ENCODE measurements at places on chromosomes 4 and X.

GRCh38 chrX:136674270-136674985 lies 26.5 kb downstream of the CD40LG start:
- DNase-seq, result no peak

GRCh38 chr4:139740121-139740520 lies 74.5 kb downstream of the MGST2 start:
- no peak for DNase-seq

GRCh38 chr4:53068755-53069330 lies 206.7 kb downstream of the RASL11B start:
- DNase-seq, result no peak

- no peak for DNase-seq
These were observed 79.2 kb upstream of the ACSL4 start for GRCh38 chrX:109812236-109812635.

- no peak for DNase-seq
These were observed 45.9 kb upstream of the PGM2 start for GRCh38 chr4:37780444-37781130.

- no peak for DNase-seq
These were observed 4.5 kb upstream of the PPP2R2C start for GRCh38 chr4:6476893-6477292.

DNA sequence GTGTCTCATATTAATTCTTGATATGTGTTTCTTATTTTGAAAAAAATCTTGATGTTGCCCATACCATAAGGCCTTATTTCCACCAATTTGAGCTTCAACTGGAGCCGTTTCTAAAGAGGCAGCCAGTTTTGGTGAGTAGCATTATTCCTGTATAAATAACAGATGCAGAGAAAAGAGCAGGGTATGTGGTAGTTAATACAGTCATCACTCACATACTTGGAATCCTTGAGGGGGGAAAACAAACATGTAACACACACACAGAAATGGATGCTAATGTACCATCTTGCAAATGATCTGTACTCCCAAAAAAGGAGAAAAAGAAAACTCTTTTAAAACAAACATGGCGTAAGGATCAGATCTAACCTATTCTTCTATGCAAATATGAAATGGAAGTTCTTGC lies 389.7 kb downstream of the GPM6A start:
- no peak for DNase-seq

- DNase-seq, result no peak
These were observed 75.8 kb upstream of the CCDC160 start for GRCh38 chrX:134161162-134161561.

DNA sequence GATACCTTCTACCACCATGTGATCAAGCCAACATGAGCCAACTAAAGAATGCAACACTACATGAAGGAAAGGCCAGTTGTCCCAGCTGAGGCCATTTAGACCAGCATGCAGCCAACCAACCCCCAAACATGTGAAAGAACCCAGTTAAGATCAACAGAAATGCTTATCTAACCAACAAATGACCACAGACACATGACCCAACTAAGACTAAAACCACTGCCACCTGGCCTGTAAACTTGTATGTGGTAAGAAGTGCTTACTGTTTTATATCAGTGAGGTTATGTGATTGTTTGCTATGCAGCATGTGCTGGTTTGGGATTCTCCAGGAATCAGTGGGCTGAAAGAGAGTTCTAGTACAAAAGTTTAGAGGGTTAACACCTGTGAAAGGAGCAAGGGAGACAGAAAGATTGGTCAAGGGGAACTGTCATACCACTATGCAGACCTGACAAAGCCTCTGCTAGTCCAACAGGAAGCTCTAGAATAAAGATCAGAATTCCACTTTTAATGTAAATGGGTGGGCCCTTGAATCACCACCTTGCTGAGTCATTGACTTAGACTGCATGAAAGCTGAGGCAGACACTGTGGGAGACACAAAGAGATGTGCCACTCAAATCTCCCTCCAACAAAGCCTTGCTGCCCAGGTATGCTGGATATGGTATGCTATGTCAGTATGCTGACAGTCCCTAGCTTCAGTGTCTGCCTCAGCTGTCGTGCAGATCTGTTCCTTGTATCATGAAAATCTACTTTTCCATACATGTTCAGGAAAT lies 6.1 kb upstream of the SH3D19 start:
- DNase-seq, result no peak

DNA sequence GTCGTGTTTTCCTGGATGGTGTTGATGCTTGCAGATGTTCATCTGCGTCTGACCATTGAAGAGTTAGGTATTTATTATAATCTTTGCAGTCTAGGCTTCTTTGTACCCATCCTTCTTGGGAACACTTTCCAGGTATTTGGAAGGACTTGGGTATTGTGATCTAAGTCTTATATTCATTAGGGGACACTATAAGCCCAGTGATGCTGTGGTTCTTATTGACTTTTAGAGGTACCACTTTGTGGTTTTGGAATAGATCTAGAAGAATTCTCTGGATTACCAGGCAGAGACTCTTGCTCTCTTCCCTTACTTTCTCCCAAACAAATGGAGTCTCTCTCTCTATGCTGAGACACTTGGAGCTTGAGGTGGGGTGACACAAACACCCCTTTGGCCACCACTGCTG lies 41.6 kb downstream of the AFM start:
- DNase-seq, result no peak

GRCh38 chrX:20388594-20388993 lies 121.9 kb upstream of the RPS6KA3 start:
- DNase-seq, result no peak

DNA sequence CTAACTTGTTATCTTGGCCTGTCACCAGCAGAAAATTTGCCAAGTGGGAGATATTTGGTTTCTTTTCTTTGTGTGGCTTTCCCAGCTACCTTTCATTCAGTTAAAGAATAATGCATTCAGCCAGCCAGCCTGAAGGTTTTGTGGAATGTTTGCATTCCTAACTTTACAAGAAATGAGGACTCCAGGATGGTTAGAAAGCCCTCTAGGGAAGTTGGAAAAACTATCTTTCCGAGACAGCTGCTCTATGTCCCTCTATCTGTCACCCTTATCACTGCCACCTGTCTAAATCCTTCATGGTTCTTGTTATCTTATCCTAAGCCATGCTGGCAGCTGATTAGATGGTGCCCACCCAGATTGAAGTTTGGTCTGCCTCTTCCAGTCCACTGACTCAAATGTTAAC lies 384.2 kb downstream of the SH3BGRL start:
- DNase-seq, result no peak

- DNase-seq, result no peak
These were observed 32.0 kb upstream of the MMAA start for GRCh38 chr4:145587088-145587754.

DNA sequence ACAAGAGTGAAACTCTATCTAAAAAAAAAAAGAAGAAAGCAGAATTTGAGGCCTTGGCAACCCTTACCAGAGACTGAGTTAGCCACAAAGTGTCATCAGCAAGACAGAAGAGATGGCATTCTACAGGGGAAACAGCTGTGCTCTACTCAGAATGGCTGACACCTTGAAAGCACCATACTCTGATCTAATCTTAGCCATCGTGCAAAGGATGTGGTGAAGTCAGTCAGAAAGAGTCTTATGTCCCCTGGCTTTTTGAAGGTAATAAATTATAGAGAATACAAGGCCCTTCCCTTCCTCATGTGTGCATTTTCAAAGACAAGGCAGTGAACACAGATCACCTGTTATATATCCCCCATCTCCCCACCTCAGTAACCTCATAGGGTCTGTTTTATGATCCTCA lies 13.2 kb downstream of the CLNK start:
- no peak for DNase-seq

GRCh38 chr4:61301271-61301670 lies 101.1 kb downstream of the ADGRL3 start:
- DNase-seq, result no peak

- no peak for DNase-seq
These were observed 115.7 kb downstream of the PALLD start for GRCh38 chr4:168612450-168613135.

DNA sequence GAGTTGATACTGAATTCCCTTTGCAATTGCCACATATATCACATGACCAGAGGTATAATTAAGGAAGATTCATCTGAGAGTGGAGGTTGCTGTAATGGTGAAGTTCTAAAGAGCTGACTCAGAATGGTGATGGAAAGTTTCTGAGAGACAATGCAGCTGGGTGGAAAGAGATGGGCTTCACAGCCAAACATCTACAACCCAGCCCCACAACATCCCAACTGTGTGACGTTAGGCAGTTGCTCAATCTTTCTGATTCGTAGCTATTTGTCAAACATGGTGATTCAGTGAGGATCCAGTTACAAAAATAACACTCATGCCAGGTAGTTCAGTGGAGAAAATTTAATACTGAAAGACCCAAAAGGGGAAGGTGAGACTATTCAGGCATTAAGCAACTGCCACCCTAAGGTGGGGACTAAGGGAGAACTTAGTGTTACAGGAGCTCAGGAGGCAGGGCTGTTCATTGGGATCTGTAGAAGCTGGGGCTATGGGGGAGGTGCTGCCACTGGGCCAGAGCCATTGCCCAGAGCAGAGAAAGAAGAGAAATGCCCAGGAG lies 6.9 kb upstream of the AFF1 start:
- no peak for DNase-seq

DNA sequence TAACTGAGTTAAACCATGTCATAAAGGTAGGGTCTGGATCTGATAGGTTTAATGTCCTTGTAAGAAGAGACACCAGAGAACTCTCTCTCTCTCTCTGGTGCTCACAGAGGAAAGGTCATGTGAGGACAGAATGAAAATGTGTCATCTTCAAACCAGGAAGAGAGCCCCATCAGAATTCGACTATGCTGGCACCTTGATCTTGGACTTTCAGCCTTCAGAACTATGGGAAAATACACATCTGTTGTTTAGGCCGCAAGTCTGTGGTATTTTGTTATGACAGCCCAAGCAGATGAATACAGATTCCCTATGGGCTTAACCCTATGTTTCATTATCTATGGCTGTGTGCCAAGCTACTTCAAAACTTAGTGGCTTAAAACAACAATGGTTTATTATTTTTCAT lies 105.5 kb upstream of the DDIT4L start:
- no peak for DNase-seq

- DNase-seq, result no peak
These were observed 29.7 kb downstream of the SYNPO2 start for GRCh38 chr4:118918388-118918787.

GRCh38 chr4:70712604-70713452 lies 8.9 kb upstream of the RUFY3 start:
- DNase-seq, result no peak

GRCh38 chr4:151921386-151921785 lies 160.6 kb upstream of the GATB start:
- DNase-seq, result no peak
